Activated CD4-positive, alpha-beta T cell treated with anti-CD3 and anti-CD28 coated beads, Interleukin-2, amount 10 ng/mL, durations not matched to agents 7 days and 5 days (primary cell): ENCODE measurements at places on chromosomes 5 and 9. TPM values are rescaled to one million over a fixed set of nuclear protein-coding genes. Genes with fewer than 3 reads are reported as not detected.
A peak's percentile ranks its signal among the peaks of the same experiment; 100 is the strongest.

GRCh38 chr9:34994900-34995669, 5.5 kb downstream of the DNAJB5 start:
- DNase-seq, result no peak

- no peak for DNase-seq
Observed at GRCh38 chr5:125251703-125252102, 505.3 kb upstream of the ZNF608 start.

FOXD4L5 gene
- total RNA-seq, result 0.27 TPM

DNA sequence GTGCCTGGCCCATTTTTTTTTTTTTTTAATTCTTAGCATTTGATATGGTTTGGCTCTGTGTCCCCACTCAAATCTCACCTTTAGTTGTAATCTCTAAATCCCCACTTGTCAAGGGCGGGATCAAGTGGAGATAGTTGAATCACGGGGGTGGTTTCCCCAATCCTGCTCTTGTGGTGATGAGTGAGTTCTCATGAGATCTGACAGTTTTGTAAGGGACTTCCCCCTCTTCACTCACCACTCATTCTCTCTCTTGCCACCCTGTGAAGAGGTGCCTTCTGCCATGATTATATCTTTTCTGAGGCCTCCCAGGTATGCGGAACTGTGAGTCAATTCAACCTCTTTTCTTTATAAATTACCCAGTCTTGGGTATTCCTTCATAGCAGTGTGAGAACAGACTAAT, 27.2 kb downstream of the NDUFAF2 start:
- DNase-seq, result no peak

DNA sequence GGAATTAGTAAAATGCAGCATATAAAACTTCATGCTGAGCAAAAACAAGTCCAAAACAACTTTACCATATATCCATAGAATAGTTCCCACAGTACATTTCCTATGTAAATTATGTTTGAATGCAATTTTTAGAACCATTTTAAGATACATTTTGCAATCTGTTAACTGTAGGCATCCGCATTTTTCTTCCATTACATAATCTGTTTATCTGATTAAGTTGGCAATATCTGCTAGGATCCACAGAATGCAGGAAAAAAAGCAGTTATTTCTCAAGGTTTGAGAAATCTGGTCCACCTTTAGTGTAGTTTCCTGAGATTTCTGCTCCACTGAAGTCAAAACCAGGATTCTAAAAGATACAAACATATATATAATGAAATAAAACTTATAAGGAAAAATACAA, 6.2 kb downstream of the NUDCD2 start:
- no peak for DNase-seq

- no peak for DNase-seq
Observed at GRCh38 chr5:148899993-148900392, 73.6 kb downstream of the ADRB2 start.

GRCh38 chr9:1077616-1078015, 27.5 kb downstream of the DMRT2 start:
- no peak for DNase-seq

GRCh38 chr5:130964231-130965202, 200.5 kb downstream of the HINT1 start:
- no peak for DNase-seq

DNA sequence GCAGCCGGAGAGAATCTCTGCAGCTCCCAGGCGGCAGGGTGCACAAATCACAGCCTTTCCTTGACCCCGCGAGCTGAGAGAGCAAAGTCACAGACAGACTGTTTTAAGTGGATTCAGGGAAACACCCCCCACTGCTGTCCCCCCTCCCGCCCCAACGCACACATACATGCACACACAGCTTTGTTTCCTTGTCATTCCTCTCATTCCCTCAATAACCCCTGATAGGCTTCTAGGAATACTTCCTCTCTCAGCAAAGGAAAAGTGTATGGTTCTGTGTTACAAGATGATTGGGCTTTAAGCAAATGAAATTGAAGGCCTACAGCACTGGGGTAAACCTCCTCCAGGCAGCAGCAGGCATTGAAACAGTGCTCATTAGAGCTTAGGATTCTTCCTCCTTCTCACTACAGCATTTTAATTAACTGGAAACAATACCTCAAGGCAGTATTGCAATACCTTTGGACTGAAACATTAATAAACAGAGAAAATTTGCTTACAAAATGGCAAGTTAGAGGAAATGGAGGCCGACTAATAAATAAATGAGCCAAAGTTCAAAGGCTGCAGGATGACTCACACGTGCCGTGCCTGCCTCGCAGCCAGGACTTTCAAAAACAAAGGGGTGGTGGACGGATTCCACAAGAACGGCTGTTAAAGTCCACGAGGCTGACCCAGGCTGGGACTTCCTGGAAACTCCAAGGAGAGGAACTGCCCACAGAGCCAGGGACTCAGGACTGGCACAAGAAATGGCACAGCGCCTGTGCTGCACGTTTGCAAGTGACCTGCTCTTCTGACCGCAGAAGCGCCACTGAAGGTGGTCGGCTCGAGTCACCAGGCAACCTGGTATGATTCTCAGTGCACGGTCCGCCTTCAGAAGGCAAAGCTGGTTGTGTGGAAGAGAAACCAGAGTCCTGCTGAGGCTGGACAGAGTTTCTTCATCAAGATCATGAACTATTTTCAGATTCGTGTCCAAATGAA, 236.2 kb downstream of the SYK start:
- DNase-seq, result no peak

GRCh38 chr5:6712142-6712576, 1.1 kb upstream of the TENT4A start:
- peak; percentile 58 for DNase-seq

- DNase-seq, result no peak
Observed at GRCh38 chr5:15421921-15422412, 78.0 kb upstream of the FBXL7 start.

PALM2AKAP2 gene
- total RNA-seq, result 0.19 TPM

GABRA1 gene
- total RNA-seq, result not detected

OSMR gene
- total RNA-seq, result not detected

CLTB gene
- total RNA-seq, result 65.8 TPM

DNA sequence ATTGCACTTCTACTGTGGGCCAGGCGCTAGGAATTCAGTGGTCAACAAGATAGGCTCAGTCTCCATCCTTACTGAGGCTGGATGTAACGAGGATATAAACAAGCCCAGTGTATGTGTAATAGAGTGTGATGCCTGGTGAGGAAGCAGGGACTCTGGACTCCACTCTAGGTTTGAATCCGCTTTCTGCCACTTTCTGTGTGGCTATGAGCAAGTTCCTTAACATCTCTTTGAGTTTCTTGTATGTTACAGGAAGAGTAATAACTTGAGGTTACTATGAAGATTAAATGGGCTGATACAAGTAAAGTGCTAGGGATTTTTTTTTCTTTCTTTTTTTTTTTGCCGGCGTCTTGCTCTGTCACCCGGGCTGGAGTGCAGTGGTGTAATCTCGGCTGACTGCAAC, 12.4 kb downstream of the DOCK2 start:
- peak; percentile 39 for DNase-seq

DNA sequence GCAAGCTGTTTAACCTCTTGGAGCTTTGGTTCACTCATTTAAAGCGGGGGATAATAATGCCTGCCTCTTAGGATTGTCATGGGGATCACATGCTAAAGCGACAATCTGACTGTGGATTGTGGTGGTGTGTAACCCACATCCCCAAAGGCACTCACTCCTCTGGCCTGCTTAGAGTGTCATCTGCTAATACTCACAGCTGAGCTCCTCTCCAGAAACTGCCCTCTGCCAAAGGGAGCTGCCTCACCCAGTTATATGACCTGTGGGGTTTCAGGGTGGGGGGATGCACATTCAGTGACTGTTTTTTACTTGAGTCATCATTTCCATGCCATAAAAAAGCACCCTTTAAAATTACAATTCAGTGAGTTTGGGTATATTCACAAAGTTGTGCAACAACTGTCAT, 110.0 kb upstream of the SPOCK1 start:
- no peak for DNase-seq
